Inflammatory macrophage treated with lipopolysaccharide for 4 hours (primary cell): ENCODE measurements at places on chromosomes 11 and 22.

DNA sequence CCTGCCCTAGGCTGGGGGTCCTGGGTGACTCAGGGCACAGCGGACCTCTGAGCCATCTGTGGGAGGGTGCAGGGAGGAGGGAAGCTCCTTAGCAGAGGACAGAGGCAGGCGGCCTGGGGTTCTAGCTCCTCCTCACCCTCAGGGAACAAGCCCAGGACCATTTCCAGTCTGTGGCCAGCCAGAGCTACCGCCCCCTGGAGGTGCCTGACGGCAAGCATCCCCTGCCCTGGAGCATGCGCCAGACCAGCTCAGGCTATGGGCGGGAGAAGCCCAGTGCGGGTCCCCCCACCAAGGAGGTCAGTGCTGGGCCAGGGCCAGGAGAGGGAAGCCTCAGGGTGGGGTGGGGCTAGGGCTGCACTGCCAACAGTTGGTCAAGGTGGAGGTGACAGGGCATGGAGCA is 26.0 kb upstream of the LRRC10B start:
- DNase-seq: peak; percentile 17

DNA sequence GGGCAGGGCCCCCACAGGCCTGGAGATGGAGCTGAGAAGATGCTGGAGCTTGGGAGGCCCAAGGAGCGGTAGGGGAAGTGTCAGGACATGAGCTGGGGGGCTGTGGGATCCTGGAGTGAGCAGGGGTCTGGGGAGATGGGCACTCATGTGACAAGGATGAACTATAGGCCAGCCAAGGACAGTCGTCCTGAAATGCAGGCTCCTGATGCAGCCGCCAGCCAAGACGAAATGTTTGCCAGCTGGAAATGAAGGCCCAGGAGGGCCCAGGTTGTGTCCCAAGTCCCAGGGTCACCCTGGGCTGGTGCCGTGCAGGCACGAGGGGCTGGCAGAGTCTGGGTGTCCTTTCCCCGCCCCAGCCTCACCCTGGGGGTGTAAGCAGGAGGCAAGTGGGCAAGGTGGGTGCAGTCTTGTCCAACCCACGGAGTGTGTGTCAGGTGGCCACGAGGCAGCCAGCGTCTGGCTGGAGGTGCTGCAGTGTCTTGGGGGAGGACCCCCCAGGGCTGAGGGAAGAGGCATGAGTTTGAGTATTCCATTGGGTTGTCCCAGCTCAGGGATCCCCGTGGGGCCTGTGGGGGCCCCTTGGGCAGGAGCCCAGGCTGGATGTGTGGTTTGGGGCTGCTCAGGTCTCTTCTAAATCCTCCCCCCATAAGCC is 21.4 kb downstream of the MRGPRG start:
- DNase-seq: no peak

GRCh38 chr11:131977231-131977630 is 606.8 kb downstream of the NTM start:
- DNase-seq: no peak

- no peak for DNase-seq
Measured at GRCh38 chr11:112514011-112514740, 253.5 kb upstream of the PLET1 start.

DNA sequence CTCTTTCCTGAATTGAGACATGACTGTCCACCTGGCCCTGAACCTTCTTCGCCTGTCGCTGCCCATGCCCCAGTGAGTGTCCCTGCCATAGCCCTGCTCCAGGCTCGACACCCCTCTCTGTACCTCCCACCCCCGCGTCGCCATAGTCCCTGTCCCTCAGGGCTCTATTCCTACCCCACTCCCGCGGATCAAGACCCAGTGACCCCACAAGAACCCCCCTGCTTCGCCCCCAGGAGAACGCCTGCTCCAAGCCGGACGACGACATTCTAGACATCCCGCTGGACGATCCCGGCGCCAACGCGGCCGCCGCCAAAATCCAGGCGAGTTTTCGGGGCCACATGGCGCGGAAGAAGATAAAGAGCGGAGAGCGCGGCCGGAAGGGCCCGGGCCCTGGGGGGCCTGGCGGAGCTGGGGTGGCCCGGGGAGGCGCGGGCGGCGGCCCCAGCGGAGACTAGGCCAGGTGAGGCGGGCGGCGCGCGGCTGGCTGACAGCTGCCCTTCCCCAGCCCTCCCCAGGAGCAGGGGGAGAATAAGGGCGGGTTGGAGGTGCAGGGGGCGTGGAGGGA is 5.6 kb downstream of the NRGN start:
- DNase-seq: no peak

- DNase-seq: peak; percentile 9
Measured at GRCh38 chr22:50236731-50237409, 8.0 kb downstream of the TUBGCP6 start.

- DNase-seq: no peak
Measured at GRCh38 chr11:8503910-8504364, 90.1 kb downstream of the STK33 start.

DNA sequence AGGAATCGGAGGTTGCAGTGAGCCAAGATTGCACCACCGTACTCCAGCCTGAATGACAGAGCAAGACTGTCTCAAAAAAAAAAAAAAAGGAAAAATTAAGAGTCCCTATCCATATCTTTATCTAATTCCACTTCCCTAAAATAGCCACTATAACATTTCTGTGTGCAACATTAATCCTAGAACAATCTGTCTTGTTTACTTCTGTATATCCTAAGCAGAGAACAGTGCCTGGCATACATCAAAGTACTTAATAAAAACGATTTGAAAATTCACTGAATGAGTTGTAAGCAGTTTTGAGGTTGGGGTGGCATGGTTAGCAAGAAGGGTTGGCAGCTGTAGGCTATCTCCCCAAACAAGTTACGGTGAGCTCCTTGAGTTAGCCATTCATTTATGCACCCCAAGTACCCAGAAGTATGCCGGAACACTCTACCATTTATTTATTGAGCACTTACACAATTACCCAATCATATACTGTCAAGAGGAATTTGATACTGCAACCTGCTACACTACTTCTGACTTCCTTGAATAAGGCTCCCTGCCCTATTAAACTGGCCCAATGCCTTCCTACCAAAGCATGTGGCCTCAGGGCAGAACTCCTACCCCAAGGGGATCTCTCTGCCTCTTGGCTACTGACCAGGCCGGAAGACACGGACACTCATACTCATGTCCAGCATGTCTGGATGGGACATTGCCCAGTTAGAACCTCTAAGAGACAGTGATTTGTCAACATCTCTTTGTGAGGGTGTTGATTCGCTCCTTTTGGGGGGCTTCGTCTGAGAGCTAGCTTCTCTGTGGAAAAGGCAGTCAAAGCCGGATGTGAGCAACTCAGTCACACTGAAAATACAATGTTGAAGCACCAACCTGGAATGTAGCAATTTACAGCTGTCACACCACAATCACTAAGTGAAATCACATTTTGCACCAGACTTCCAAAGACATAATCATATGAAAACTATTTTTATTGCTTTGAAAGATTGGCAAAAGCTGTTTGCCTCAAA is 16.3 kb upstream of the TMEM41B start:
- no peak for DNase-seq

GRCh38 chr11:62546929-62547625 is 471 bp upstream of the AHNAK start:
- peak; percentile 26 for DNase-seq

- no peak for DNase-seq
Measured at GRCh38 chr22:20438427-20438677, 727 bp upstream of the SCARF2 start.

DNA sequence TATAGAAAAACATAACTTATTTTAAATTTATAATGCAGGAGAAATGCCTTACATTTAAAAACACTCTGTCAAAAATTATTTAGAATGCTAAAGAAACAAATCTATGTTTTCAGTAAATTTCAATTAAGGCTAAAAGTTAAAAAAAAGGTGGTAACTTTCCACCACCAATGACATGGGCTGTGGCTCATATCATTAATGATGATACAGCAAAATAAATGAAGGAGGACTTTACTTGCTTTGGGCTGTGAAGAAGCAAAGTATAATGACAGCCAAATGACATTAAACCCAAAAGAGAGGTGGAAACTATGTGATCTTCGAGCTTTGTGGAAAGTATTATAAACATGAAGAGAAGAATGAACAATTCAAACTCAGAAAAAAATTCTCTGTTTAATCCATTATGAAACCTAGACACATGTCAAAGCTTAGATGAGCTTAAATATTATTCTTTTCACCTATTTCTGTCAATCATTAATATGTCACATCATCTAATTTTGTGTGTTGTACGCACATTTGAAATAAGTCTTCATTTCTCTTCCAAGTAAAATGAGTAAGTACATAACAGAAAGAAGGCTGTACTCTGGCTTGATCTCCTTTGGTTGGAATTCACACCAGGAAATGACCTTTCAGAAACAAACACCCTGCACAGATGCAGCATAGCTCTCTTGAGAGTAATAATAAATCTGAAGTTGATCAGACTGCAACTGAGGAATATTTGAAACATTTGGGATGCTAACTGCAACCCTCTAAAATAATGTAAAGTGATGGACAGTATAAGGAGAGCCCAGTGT is 265.8 kb downstream of the TTC28 start:
- no peak for DNase-seq

DNA sequence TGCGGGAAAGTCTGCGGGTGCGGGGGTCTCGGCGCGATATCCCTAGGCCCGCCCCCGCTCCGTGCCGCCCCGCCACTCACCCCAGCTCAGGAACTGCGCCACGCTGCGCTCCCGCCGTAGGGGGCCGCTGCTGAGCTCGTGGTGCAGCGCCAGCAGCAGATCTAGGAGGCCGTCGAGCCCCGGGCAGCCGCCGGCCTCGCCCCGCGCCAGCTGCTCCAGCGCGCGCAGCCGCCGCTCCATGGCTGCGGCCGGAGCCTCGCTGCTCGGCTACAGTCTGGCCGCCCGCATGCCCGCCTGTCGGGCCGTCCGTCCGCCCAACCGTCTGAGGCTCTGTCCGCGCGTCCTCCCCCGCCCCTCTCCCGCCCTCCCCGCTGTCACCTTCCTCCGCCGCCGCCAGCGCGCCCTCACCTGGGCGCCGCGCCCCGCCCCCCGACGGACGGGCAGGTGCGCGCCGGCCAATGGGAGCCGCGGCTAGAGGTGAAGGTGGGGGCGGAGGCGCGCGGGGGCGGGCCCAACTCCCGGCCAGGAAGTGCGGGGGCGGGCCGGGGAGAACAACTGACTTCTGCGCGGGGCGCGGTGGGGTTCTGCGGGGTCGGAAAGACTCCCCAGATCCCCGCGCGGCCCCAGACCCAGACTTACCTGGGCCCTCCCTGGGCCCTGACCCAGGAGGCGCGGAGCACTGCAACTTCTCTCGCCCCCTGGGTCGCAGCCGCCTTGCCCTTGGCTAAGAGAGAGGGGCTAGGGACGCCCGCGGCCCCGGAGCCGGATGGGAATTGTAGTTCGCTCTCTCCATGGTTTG is at the start of gene CDC42BPG:
TSS of gene CDC42BPG (minus strand) at position 324 of the 799 bp plus-strand sequence. CDS start at position 240, 84 bp downstream.
- peak; percentile 76 for DNase-seq

DNA sequence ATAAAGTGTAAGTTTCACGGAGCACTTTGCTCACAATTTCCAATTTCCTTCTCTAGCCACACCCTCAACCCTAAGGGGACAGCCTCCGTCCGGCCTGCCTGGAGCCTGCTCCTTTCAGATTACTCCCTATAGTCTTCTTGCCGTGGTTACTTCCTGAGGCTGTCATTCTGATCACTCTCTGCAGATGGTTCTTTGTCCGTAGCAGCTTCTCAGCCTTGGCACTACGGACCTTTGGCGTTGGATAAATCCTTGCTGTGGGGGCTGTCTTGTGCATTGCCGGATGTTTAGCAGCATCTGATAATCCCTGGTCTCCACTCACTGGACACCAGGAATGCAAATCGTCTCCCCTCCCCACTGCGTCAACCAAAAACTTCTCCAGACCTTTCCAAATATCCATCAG is 447.5 kb upstream of the KIRREL3 start:
- no peak for DNase-seq

GRCh38 chr22:21044931-21045584 is 688 bp upstream of the LRRC74B start:
- DNase-seq: peak; percentile 14

GRCh38 chr11:125128450-125128849 is 17.0 kb upstream of the TMEM218 start:
- DNase-seq: no peak

GRCh38 chr22:41681616-41682015 is 7.1 kb downstream of the SNU13 start:
- DNase-seq: no peak
